Activated T-helper 1 cell treated with anti-CD3 and anti-CD28 coated beads, Interleukin-2, amount 50 U/mL, for 16 hours (primary cell): ENCODE measurements at places on chromosomes 7 and 10.
A peak's percentile ranks its signal among the peaks of the same experiment; 100 is the strongest.

- no peak for DNase-seq
These were observed 11.3 kb downstream of the ADAM12 start for GRCh38 chr10:126376956-126377355.

DNA sequence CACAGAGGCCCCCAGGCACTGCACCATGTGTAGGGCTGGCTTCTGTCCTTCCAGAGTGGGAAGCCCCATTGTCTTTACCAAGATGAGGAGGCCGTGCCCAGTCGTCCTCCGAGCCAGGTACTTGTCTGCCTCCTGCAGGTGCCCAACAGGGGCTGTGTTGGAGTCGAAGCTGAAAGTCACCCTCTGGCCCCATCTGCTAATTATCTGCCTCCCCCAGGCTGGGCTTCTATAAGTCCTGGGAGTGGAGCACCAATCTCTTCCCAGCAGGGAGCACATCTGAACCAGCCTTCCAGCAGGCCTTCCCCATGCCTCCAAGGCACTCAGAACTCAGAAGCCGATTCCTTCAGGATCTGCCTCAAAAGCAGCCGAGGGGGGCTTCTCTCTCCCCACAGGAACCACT, 11.6 kb upstream of the CHST15 start:
- no peak for DNase-seq

DNA sequence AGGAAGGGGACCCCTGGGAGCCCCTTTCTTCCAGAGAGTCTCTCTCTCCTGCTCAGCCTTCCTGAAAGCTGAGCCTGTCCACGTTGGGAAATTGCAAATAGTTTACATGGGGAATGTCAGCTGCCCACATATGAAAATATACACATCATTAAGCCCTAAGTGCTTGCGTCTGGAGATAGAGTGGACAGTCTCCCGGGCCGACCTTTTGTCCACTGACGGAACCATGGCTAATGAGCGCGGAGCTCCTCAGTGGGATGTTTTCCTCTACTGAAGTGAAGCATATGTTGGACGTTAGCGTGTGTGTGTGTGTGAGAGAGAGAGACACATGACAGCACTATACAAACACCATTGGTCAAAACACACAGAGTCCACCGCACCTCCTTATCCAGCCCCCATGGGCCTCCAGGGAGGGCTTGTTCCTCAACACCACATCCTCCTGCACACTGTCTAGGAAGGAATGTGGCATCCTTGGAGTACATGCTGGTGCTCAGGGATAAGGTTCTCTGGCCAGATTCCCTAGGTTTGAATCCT, 128.4 kb downstream of the RGS10 start:
- no peak for DNase-seq

DNA sequence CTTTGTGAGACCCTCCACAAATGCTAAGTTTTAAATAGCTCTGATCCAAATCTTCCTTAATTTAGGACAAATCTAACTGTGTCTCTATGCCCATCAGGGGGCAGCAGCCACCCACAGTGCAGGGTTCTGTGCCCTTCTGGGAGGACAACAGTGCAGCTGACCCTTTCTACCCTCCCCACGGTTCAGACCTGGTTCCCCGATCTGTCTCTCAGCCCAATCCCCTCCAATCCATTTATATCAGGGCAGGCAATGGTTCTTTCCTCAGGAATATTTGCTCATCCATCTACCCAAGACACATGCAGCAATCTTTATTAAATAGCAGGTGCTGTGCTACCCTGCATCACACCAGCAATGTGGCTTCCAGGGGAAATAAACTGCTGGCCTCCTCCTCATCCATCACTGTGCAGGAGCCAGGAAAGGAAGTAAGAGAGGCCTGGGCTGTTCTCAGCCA, 4.0 kb upstream of the RBM28 start:
- DNase-seq, result no peak

DNA sequence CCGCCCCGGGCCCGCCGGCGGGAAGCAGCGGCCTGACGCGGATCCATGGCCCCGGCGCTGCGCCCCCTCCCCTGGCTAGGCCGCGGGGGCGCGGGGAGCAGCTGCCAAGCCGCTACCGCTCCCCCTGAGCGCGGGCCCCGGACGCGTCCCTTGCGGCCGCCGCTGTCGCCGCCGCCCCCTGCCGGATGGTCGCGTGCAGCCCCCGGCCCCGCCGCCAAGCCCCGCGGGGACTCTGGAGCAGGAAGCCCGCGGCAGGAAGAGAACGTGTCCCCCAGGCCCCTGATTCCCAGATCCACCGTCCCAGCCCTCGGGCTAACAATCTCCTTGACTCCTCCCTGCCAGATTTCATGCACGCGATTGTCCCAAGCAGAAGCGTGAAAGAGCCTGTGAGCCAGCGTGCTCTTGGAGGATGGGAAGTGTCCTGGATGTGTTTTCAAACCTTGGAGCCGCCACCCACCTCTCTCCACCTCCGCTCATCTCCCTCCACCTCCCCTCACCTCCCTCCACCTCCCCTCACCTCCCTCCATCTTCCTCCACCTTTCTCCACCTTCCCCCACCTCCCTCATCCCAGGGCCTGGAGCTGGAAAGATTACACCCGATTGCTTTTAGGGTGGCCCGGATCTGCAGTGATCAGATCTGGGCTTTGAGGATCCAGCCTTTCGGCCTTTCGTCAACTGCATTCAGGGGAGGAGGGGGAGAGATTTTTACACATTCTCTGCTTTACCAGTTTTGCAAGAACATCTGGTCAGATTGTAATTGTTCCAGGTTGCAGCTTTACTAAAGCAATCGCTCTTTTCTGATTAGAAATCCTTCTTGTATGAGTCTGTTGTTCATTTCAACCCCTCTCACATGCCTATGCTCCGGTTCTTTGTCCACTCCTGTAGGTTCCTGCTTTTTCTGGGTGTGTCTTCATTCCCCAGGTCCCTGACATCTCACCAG, 570 bp upstream of the PRTFDC1 start:
- peak; percentile 28 for DNase-seq

GRCh38 chr10:3955955-3956617, 171.1 kb upstream of the KLF6 start:
- no peak for DNase-seq

- no peak for DNase-seq
These were observed 41.7 kb upstream of the DUSP5 start for GRCh38 chr10:110456046-110456445.

DNA sequence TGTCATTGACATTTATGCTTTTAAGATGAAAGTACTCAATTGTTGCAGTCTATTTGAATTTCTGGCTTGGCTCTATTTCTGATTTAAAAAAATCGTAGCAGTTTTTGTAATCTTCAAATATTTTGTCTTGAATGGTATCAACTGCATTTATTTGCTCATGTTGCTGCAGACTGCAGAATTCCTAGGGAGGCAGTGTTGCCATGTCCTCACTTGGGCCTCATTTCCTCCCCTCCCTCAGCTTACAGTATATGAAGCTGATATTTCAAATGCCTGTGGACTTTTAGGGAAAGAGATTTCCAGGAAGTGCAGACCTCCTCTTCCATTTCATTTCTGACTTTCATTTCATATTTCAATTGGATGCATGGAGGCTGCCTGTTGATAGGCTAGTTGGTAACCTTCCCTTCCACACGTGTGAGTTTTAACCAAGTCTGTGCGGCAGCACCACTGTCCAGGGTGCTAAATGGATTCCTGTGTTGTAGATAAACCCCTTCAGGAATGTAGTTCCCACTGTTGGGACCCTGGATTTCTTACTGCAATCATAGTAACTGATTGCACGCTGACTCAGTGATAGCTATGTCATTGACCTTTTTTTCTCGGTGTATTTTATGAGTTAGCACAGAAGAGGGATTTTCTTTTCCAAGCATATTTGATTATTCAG, 17.5 kb downstream of the VPS50 start:
- DNase-seq, result no peak

GRCh38 chr10:125633517-125633999, 49.4 kb downstream of the TEX36 start:
- DNase-seq, result no peak

DNA sequence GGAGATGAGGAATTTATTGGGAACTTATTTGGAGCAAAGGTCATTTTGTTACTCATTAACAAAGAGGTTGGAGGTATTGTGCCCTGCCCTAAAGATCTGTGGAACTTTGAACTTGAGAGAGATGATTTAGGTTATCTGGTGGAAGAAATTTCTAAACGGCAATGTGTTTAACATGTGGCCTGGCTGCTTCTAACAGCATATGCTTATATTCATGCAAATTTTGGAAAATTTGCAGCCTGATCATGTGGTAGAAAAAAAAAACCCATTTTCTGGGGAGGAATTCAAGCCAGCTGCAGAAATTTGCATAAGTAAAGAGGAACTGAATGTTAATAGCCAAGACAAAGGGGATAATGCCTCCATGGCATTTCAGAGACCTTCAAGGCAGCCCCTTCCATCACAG, 10.7 kb upstream of the PANK1 start:
- DNase-seq, result no peak

- DNase-seq, result no peak
These were observed 998.1 kb downstream of the LRMDA start for GRCh38 chr10:76429368-76430060.

- no peak for DNase-seq
These were observed 302.5 kb downstream of the PHTF2 start for GRCh38 chr7:78101076-78101475.

- no peak for DNase-seq
These were observed 176.3 kb downstream of the CYP26A1 start for GRCh38 chr10:93250010-93250409.

- DNase-seq, result no peak
These were observed 414.5 kb downstream of the REEP3 start for GRCh38 chr10:63935705-63936104.

DNA sequence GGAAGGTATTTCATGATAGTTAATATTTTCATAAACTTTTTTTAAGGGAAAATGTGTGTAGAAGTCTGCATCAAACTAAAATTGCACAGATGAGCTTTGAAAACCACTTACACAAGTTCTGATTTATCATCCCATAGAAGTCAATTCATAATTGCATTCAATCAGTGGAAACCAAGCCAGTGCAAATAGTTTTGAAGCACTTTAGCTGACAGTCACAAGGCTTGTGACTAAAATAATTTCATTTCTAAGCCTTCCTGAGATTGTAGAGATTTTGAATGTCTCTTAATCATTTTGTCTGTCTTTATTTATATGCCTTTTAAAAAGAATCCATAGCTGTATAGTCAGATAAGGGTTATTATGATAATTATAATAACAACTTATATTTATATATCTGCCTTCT, 41.4 kb downstream of the EXOC4 start:
- no peak for DNase-seq

DNA sequence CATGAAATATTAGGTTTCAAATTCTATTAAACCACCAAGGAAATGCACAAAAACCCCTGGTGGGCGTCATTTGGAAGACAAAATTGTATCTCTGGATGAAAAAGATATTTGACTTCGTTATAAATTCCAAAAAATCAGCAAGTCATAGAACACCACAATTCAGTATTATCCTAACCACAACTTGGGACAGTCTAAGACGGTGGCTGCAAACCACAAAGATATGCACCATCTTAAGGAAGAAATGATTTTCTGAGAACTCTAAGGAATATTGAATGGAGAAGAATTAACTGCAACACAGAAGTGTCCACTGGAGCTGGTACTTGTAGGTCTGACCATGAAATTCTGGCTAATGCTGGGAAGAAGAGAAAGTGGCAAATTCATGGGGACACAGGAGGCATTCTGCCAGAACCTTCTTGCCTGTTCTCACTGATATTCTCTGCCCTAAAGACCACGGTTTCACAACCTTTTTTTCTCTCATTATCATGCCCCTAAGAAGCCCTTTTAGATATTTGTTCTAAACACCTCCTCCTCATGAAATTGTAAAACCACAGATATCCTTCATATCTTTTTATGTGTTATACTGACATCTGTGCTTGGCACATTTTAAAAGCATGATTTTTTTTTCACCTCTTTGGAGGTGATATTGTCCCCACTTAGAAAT, 92.9 kb downstream of the SFMBT2 start:
- DNase-seq, result no peak

- no peak for DNase-seq
These were observed 147.1 kb downstream of the TRIL start for GRCh38 chr7:28811008-28811407.

GRCh38 chr10:96987141-96987841, 155.2 kb downstream of the LCOR start:
- no peak for DNase-seq

DNA sequence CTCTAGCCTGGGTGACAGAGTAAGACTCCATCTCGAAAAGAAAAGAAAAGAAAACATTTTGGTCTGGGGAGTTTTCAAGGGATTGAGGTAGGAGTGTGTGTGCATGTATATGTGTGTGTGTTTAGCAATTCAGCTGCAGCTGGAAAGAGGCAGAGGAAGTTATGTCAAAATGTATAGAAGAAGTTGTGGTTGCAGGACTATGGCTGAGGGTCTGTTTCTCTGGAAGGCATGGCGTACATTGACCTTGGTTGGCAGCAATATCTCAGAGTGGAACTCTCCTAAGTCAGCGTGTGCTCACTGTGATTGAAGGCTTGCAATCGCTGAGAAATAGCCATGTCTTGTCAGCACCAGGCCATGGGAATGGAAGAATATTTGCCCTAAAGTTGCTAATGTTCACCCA, 28.6 kb upstream of the RHBDD2 start:
- no peak for DNase-seq

GRCh38 chr7:13099154-13099795, 411.8 kb downstream of the ARL4A start:
- no peak for DNase-seq

- no peak for DNase-seq
These were observed 143.4 kb downstream of the C10orf105 start for GRCh38 chr10:71575934-71576801.

- no peak for DNase-seq
These were observed 65.3 kb downstream of the GALNT11 start for GRCh38 chr7:152090747-152091146.

DNA sequence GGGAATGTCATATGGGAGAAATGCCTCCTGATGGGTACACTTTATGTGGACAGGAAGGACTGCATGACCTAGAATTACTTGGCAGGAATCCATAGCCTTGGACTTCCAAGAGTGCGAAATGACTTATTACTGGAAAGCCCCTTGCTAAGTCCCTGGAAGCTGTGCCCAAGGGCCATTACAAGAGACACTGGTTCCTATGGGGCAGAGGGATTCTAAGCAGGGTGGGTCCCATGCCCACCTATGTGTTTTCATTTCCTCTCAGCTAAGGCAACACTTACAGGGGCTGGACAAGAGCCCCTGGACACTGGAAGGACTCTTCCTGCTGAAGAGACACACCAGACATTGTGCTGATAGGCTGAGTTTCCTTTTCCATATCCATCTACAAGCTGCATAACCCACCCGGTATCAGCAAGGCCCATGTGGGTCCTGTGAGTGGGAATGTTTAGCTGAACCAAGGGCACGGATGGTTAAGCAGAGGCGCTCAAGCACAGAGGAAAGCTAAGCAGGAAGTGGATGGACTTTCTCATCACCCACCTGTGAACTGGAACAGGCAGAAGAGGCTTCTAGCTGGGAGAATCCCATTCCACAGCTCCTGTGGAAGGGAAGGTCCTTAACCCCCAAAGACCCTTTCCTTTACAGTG, 56.2 kb downstream of the XPNPEP1 start:
- DNase-seq, result no peak

DNA sequence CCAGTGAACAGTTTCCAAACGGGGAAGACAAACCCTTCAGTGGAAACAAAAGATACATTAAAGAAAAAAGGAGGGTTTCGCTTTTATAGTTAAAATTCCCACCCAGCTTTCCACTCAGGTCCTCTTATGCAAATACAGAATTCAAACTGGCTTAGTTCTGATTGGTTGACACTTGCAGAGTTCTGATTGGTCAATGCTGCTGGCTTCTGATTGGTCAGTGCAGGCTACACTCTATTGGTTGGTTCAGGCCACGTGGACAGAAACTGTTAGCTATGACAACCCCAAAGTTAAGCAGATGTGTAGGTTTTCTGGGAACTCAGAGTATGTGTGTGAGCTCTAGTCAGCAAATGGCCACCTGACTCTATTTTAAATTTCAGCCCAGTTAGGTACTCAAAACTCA, 80.0 kb downstream of the FBXL13 start:
- DNase-seq, result no peak

GRCh38 chr10:14001298-14002040, 329.3 kb downstream of the FRMD4A start:
- DNase-seq, result no peak
